ENCODE measurements at places on chromosomes 5 and 9.

DNA sequence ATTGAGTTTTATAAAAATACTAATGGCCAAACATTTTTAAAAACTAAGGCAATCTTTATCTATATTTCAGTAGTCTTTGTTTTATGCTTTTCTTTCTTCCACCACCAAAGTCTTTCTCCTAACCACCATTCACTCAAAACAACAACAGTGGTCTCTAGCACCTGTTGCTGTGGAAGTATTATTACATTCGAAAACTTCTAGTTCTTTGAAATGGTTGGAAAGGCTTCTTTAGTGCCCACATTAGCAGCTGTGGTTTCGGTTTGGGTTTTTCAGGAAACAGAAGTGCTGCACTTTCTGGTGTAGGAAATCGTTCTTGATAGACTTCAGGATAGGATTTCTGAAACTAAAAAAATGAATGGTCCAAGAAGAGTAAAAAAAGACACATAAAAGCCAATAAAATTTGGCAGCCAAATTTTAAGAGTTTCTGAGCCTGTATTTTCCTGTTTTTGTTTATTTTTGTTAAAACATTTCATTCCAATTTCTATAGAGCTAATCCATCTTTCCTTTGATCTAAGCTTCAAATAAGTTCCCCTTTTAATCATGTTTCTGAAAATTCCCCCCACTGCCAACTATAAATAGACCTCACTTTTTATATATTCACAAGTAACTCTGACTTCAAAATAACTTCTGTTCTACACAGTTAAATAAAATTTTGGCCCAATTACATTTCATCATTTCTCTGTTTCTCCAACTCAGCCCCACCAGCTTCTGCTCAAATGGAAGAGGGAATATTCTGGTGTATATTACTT is 102.2 kb downstream of the DEPDC1B start:
- no peak for DNase-seq

DNA sequence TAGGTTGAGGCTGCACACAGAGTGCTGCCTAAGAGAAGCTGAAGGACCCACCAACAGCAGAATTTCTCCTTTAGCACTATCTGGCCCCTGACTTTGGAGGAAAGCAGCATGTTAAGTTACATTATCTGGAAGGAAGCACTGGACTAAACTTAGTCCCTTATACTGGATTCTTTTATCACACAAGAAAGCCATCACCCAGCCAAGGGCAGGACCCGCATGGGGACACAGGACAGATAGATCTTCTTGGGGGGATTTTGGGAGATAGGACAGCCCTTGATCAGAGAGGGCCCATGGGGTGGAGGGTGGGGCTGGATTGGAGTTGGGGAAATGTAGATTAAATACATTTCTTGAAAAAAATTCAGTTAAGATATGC is 14.4 kb downstream of the ANKRD33B start:
- DNase-seq, result no peak

GRCh38 chr5:102753889-102754766 is 977 bp upstream of the PAM start:
- DNase-seq, result no peak

- DNase-seq, result no peak
Measured at GRCh38 chr5:92003806-92004205, 620.7 kb upstream of the ARRDC3 start.

GRCh38 chr5:39760385-39761198 is 335.8 kb upstream of the DAB2 start:
- peak; percentile 96 for DNase-seq

GRCh38 chr9:120841930-120842684 is 615 bp downstream of the PSMD5 start:
- DNase-seq, result peak; percentile 35

DNA sequence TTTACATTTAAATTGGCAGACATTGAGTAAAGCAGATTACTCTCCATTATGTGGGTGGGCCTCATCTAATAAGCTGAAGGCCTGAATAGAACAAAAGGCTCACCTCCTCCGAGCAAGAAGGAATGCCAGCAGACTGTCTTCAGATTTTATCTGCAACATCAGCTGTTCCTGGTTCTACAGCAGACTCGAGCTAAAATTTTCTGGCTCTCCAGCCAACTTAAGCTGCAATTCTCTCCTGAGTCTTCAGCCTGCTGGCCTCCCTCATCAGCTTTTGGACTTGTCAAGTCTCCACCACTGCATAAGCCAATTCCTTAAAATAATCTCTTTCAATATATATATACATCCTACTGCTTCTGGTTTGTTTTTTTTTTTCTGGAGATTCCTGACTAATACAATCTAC is 12.5 kb downstream of the TRPM3 start:
- no peak for DNase-seq

- DNase-seq, result peak; percentile 21
Measured at GRCh38 chr9:109781541-109782197, 1.7 kb downstream of the PALM2AKAP2 start.

GRCh38 chr5:151056379-151057325 is 24.2 kb downstream of the TNIP1 start:
- DNase-seq, result no peak

DNA sequence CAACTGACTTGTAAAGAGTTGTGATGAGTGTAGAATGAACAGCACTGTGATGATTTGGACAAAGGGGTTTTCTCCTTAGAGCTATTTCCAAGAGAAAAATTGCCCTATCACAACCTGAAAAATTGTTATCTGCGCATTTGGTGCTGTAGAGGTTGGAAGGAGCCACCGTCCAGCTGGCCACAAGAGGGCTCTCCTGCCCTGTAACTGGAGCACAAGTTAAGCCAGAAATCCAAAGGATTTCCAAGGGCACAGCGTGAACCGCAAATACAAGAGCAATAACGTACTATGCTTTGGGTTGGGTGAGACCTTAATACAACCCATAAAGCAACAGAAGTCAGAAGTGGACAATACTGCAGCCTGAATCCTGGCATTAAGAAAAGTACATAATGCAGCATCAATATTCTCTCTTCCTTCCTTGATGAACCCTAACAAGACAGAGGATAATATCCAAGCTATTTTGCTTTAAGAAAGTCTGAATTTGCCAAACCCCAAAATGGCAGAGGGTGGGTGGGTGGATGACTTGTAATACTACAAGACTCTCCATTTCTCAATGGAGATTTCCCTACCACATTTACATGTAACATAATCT is 56.8 kb upstream of the SMIM32 start:
- peak; percentile 79 for DNase-seq

DNA sequence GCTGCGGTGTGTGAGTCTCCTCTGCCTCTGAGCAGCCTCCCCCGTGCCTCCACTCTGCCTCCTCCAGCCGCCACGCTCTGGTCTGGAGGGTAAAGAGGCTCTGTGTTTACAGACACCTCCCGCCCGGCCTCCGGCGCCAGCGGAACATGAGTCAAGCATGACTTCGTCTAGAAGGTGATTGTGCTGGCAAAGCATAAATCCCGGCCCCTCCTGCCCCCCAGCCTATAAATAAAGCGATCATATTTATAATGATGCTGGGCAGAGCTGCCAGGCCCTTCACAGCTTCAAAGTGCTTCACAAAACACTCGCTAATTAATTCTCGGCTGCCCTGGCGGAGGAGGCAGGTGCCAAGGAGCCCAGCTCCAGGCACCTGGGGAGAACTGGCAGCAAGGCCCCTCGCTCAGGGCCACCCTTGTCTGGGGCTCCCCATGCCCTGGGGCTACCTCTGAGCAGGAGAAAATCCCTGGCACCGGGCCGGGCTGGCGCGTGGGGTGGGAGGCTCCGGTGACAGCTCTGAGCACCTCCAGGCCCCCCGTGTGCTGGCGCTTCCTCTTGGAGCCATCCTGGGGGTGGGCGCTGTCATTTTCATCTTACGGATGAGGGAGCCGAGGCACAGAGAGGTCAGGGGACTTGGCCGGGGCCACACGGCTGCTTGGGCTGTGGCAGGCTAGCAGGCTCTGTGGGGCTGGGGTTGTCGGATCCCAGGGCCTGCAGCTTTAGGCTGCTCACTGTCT is 87.8 kb downstream of the RXRA start:
- DNase-seq, result peak; percentile 76

DNA sequence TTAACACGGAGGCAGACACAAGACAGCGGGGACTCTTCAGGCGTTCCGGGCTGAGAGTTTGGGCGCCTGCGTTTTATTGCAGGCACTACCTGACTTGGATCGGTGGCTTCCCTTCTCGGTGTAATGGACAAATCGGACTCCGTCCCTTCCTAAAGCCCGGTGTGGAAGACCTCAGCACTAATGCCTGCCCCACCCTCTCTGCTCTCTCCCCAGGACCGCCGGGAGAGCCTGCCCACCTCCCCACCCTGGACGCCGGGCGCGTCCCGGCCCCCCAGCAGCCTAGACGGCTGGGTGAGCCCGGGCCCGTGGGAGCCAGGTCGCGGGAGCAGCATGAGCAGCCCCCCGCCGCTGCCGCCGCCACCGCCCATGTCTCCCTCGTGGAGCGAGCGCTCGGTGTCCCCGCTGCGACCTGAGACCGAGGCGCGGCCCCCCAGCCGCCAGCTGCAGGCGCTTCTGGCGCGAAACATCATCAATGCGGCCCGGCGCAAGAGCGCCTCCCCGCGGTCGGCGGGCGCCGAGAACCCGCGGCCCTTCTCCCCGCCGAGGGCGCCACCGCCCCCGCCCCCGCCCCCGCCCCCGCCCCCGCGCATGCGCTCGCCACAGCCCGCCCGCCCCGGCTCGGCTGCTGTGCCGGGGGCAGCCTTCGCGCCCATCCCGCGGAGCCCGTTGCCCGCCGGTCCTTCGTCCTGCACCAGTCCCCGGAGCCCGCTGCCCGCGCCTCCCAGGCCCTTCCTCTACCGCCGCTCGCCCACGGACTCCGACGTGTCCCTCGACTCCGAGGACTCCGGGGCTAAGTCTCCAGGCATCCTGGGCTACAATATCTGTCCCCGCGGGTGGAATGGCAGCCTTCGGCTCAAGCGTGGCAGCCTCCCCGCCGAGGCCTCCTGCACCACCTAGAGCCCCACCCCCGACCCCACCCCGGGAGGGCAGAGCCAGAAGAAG is 4.6 kb upstream of the MYOZ3 start:
- DNase-seq, result no peak

- DNase-seq, result no peak
Measured at GRCh38 chr9:38390851-38391250, 1.7 kb upstream of the ALDH1B1 start.

- DNase-seq, result no peak
Measured at GRCh38 chr9:69655065-69655464, 17.1 kb downstream of the APBA1 start.

DNA sequence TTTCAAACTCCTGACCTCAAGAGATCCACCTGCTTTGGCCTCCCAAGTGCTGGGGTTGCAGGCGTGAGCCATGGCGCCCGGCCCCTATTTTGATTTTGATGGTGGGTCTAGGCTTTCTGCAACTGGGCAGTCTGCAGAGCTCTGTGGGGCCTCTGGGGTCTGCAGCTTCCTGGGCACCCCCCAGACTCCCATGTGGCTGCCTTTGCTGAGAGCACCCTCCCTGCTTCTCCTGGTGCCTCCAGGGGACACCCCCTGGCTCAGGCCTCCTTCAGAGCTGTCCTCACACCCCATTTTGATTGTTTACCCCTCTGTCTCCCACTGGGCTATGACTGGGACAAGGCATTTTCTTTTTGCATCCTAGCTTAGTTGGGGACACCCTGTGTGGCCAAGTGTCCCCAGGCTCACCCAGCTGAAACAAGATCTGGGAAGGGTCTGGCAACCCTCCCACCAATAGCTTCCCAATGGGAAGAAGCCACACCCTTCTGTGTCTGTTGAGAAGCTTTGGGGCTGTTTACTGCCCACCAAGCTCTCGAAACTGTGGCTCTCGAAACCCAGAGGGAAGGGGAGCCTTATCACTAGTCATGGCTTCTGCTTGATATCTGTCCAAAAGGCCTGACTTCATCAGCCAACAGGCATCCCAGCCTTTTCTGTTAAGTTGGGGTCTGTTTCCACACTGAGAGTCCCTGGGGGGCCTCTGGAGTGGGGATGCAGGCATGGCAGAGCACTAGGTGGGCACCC is 204.4 kb upstream of the IER5L start:
- no peak for DNase-seq

DNA sequence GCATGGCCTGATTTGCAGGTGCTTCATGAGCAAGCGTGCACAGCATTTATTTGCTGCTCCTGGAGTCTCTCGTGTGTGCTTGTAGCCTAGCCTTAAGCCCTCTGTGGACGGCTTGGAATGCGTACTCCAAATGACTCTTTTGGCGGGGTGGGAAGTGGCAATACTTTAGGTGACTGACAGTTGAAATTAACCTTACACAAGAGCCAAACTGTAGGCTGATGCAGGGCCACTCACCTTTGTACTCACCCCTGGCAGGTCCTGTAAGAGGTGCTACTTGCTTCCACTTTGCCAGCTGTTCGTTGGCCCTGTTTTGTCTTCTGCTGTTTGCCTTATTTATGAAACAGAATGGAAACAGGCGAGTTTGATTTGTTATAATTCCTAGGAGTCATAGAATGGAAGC is 22.9 kb downstream of the TENT4A start:
- DNase-seq, result no peak

- DNase-seq, result peak; percentile 100
Measured at GRCh38 chr9:121902461-121903135, 190.5 kb downstream of the TTLL11 start.

DNA sequence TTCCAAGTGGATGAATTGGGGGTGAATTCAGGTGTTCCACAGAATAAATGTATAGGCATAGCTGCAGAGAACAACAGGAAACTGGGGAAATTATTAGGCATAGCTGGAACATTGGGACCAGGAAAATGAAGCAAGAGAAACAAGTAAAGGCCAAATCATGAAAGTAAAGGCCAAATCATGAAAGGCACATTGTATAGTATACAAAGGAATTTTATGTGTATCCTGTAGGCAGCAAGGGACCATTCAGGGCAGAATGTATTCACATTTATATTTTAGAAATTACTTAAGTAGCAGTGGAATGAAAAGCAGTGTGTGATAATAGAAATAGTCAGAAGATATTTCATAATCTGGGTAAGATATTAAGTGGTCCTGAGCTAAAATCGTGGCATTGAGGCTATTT is 127.3 kb upstream of the GRHPR start:
- DNase-seq, result no peak

- DNase-seq, result no peak
Measured at GRCh38 chr5:174418809-174419539, 305.4 kb upstream of the MSX2 start.

GRCh38 chr5:135323701-135324132 is 75.3 kb downstream of the MACROH2A1 start:
- no peak for DNase-seq

Data from fibroblast of villous mesenchyme (primary cell).